ENCODE measurements at places on chromosomes 3 and 15.

- DNase-seq, result no peak
These were observed 176.1 kb upstream of the THBS1 start for GRCh38 chr15:39404767-39405181.

DNA sequence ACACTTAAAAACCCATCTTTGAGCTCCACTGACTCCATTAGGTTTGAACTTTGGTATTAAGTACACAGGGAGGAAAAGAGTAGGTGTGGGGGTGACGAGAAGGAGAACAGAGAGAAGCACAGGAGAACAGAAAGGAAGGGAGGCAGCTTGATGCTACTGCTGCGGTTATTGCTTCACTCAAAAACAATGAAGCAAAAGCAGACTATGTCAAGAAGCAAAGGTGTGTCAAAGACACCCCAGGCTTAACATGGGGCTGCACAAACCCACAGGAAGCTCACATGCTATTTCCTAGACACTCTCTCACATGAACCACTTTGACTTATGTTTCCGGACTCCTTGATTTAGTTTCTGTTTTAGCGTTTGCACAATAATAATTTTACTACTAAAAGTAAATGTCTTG, 961.0 kb upstream of the CFAP20DC start:
- DNase-seq, result peak; percentile 20

- DNase-seq, result no peak
These were observed 148.9 kb upstream of the MEIS2 start for GRCh38 chr15:37249249-37249648.

DNA sequence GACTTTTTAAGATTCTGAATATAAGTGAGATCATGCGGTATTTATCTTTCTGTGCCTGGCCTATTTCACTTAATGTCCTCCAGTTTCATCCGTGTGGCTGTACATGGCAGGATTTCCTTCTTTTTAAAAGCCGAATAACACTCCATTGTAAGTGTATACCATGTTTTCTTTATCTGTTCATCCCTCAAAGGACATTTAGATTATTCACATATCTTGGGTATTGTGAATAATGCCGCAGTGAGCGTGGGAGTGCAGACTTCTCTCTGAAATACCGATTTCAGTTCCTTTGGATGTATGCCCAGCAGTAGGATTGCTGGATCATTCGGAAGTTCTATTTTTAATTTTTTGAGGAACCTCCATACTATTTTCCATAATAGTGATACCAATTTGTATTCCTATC, 136.1 kb downstream of the APBA2 start:
- DNase-seq, result no peak

DNA sequence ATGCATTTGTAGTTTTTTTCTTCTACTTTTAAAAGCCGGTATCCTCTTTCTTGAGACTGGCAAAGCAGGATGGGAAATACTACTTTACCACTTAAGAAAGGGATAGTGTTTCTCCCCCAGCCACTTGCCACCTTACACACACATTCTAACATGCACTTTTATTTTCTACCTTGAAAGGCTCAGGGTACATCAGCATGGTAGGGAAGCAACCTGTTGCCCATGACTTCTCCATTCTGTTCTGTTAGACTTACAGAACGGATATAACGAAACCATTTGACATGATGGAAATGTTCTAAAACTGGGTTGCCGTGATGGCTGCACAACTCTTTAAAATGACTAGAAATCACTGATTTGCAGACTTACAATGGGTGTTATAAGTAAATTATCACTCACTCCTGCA, 405.5 kb downstream of the SHQ1 start:
- DNase-seq, result no peak

GRCh38 chr3:70984776-70985482, 598.6 kb downstream of the FOXP1 start:
- DNase-seq, result no peak

GRCh38 chr3:33047842-33048834, 48.8 kb downstream of the GLB1 start:
- no peak for DNase-seq

- no peak for DNase-seq
These were observed 38.5 kb upstream of the TFRC start for GRCh38 chr3:196120291-196120951.

GRCh38 chr15:97747342-97747741, 213.2 kb upstream of the ARRDC4 start:
- no peak for DNase-seq

- DNase-seq, result no peak
These were observed 555 bp upstream of the RCCD1 start for GRCh38 chr15:90953947-90954711.

DNA sequence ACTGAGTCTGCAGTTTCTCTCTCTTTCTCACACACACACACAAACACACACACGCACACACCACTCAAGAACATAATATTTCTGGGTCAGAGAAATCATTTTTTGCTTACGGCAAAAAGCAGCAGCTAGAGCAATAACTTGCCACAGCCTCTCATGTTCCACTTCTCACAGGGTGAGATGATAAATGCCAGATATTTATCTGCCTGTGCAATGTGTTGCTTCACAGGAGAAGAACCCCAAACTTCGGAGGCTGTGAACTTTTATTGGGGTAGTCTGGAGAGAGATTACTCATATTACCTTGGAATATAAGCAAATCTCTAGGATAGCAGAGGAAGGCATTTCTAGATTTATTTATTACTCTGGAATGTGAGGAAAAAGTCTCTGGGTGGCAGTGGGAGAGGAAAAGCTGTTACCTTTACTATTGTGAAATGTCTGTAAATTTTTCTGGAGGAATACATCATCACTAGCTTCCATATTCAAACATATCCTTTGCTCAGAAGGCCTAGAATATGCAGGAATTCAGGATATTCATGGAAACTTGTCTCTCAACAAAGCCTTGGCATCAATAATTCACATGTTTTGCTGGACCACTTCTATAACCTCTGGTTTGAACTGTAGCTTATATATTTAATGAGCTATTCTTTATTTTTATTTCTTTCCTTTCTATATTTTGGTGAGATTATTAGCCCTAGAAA, 369.2 kb downstream of the NSUN3 start:
- DNase-seq, result no peak

DNA sequence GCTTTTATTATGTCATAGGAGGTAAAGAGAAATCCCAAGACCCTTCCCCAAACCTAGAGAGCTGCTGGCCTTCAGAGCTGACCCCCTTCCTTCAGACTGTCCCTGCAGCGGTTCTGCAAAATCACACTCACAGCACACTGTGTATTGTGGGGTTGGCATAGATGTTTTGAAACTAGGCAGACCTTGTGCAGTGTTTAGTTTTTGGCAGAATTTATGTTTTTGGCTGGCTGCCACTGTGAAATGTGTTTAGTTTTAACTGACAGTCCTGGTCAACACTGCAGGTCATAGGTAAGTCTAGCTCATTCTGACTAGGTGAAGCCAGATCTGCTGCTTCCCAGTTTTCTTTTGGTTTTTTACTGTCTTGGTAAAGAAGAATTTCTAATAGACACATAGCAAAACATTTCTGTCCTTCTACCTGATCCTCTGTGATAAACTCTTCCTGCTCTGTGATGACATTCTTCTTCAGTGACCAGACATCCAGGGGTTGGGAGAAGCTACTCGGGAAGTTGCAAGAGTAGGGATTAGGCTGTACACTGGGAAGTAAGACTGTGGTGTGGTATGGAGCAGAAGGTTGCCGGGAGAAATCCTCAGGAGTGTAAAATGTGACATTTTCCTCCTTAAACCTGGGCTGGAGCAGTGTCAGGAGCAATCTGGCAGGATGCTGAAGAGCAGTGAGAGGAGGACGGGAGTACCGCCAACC, 209.6 kb upstream of the MCTP2 start:
- no peak for DNase-seq

DNA sequence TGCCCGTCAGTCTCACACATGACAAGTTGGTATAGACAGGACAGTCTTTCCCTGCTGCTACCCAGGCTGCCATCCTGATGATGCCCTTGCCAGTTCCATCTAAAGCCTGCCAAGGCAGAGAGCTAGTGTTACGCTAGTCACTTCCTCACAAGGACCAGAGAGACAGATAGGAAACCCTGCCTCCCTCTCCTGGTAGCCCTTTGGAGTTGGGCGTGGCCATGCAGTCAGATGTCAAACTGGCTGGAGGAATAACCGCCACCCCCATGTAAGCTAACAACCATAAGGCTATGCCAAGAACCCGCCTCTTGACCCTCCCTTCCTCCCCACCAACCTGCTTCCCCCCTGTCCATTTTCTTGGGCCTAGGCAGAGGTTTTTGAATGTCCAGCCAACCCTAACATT, 2.8 kb downstream of the TMEM115 start:
- no peak for DNase-seq

- no peak for DNase-seq
These were observed 30.6 kb downstream of the CMTM7 start for GRCh38 chr3:32421991-32422859.

DNA sequence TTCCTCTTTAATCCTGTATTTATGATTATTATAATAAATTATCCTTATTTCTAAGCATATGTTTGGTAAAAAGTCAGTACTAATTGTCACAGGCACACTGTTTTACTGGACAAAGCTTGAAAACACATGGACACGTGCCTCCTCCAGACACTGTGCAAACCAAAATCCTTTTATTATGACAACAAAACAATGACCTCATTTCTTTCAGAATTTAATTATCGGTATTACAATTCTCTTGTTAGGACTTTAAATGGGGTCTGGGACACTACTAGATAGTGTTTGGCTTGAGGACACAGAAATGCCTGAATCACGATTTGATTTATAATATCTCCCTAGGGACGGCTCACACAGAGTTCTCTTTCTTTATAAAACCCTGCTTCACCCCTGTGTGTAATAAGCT, 107.3 kb upstream of the IGSF10 start:
- DNase-seq, result no peak

DNA sequence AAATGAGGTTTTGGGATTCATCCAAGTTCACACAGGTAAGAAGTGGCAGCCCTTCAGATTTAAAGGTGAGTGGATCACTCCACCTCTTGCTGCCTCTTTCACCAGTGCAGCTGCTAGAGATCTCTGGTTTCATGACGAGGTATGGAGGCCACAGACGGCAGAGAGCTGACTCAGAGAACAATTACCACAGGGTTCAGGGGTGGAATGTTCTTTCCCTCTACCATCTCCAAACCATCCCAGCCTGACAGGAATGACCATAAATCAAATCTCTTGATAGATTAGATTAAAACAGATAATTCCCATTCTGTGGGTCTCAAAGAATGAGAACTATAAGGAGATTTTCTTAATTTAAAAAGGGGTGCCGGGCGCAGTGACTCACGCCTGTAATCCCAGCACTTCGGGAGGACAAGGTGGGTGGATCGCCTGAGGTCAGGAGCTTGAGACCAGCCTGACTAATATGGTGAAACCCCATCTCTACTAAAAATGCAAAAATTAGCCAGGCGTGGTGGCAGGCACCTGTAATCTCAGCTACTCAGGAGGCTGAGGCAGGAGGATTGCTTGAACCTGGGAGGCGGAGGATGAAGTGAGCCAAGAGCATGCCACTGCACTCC, 174.2 kb upstream of the ATP11B start:
- DNase-seq, result no peak

DNA sequence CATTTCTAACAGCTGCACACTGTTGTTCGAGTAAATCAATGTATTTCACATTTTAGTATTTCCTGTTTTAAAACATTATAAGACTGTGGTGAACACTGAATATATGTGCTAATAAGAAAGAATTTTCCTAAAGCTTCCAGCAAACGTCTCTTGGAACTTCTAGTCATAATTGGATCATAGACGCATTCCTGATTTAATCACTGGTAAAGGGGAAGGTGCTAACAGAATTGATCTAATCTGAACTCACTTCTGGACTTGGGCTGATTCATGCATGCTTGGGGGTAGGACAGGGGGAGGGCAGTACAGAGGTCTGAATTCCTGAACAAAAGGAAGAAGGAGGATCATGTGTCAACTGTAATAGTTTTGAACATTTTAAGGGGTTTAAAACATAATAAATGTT, 7.3 kb upstream of the LEKR1 start:
- no peak for DNase-seq

GRCh38 chr15:63939531-63940130, 105.9 kb upstream of the HERC1 start:
- no peak for DNase-seq

GRCh38 chr3:45109771-45110508, 36.2 kb downstream of the CDCP1 start:
- no peak for DNase-seq

DNA sequence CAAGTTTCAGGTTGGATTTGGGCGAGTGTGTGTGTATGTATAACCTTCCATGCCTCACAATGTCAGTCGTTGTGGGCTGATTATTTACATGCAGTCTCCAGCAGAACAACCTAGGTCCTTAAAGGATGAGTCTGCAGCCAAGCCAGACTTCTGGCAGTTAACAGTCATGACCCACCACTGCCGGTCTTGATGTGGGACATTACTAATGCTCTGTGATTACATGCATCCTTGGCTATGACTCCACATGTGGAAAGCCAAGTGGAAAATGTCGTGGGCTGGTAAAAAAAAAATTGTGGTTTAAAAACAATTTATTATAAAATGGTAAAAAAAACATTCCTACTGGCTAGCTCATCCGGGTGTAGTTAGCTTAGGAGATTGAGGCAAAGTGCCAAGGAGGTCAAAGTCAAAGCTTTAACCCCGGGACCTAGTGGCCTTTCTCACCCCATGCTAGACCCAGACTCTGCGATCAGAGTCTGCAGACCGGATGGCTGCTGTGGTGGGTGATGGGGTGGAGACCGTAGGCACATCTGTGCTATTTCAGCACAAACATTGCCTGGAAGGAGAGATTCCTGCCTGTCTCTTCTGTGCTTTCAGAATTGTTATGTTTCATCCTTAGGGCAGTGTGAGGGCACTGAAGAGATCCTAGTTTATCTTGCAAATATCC, 6.8 kb downstream of the RARRES1 start:
- DNase-seq, result no peak

All from activated CD8-positive, alpha-beta memory T cell treated with anti-CD3 and anti-CD28 coated beads for 4 hours (primary cell).